ENCODE measurements at places on chromosomes 7 and 10.

GRCh38 chr7:2358968-2359527, 4.4 kb downstream of the EIF3B start:
- no peak for DNase-seq

- DNase-seq: no peak
These were observed 54.9 kb downstream of the AHCYL2 start for GRCh38 chr7:129279757-129280156.

GRCh38 chr10:111785921-111786320, 397.6 kb downstream of the GPAM start:
- no peak for DNase-seq

GRCh38 chr7:102266541-102266940, 20.1 kb upstream of the SH2B2 start:
- DNase-seq: no peak

- no peak for DNase-seq
These were observed 405.1 kb downstream of the PLXNA4 start for GRCh38 chr7:132171130-132171576.

- DNase-seq: no peak
These were observed 996 bp downstream of the ADAM12 start for GRCh38 chr10:126387041-126387921.

- DNase-seq: no peak
These were observed 61.9 kb downstream of the TEX36 start for GRCh38 chr10:125621052-125621451.

GRCh38 chr7:85162721-85163120, 24.1 kb downstream of the SEMA3D start:
- no peak for DNase-seq

- no peak for DNase-seq
These were observed 644 bp downstream of the BUD23 start for GRCh38 chr7:73683788-73684693.

DNA sequence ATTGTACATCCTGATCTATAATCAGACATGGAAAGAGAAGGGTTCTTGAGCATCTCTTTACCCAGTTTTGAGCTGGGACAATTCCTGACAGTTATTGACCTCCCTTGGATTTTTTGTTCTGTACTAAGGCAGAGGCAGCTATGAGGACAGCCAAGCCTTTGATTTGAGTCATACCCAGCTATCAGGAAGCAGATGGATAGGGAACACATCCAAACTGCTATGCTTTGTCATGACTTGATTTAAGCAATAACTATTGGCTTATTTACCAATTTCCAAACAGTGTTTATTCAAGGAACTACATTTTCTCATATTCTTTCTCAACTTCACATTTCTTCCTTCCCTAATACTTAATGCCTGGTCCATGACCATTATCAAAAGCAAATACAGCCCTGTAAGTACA, 396.4 kb upstream of the STEAP1 start:
- DNase-seq: no peak

DNA sequence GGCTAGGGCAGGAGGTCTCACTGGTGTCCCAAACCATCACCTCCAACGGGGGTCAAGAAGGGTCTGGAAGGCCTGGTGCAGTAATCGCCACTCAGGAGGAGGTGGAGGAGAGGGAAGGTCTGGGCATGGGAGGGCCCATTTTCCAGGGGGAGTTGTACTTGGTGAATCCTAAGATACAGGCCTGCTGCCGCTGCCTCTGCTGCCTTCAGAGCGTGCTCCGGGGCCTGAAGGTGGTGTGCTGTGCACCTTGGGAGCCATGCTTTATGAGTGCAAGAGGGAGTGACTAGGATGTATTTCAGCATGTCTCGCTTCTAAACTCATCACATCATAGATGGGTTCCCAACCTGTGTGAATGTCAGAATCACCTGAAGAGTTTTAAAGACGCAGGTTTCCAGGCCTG, 78.2 kb downstream of the GLRX3 start:
- DNase-seq: no peak

- DNase-seq: no peak
These were observed 426.4 kb downstream of the TYW1 start for GRCh38 chr7:67423065-67423464.

DNA sequence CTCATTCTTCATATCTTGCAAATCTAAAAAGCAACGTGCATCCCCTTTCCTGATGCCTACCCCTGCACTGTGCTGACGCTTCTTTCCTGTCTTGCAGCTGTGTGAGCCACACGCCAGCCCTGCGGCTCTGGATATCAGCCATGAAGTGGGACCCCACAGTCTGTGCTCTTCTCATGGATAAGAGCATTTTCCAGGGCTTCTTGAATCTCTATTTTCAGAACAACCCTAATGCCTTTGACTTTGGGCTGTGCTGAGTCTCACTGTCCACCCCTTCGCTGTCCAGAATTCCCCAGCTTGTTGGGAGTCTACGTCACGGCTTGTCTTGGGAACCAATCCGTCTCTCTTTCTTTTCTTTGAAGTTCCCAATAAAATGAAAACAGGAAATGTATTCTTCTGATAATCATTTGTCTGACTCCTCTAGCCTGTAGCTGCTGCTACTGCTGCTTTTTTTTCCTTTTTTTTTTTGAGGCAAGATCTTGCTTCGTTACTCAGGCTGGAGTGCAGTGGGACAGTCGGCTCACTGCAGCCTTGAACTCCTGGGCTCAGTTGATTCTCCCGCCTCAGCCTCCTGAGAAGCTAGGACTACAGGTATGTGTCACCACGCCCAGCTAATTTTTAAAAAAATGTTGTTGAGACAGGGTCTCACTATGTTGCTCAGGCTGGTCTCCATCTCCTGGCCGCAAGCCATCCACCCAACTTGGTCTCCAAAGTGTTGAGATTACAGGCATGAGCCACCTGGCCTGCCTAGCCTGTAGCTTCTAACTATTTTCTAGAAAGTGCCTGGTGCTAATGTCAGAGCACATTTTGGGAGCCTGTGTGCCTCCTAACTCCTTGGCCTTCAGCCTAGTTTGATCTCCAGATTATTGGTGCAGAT, 30.3 kb downstream of the GSTO2 start:
- DNase-seq: no peak

DNA sequence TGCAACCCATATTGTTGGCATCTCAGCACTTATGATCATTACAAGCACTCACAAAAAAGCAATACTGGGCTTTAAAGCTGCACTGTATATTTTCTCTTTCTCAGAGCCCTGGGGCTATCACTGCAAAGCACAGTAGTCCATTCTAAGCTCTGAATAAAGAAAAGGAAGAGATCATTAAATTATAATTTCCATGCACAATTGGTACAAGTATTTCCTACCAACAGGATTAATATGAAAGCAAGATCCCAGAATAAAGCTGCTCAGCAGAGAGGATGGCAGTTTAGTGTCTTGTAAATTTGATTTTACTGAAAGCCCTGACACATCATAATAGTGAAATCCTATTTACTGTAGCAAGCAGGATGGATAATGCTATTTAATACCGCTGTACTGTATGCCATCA, 205.3 kb downstream of the CHCHD3 start:
- DNase-seq: no peak

- no peak for DNase-seq
These were observed 166.0 kb downstream of the ACTR3B start for GRCh38 chr7:152925412-152926147.

GRCh38 chr10:132670546-132671227, 115.3 kb downstream of the NKX6-2 start:
- DNase-seq: no peak

- DNase-seq: no peak
These were observed 60.4 kb downstream of the INPP5F start for GRCh38 chr10:119786117-119786769.

GRCh38 chr7:16398146-16399017, 23.0 kb downstream of the CRPPA start:
- no peak for DNase-seq

- DNase-seq: no peak
These were observed 4.5 kb downstream of the CHCHD3 start for GRCh38 chr7:133077394-133077793.

- DNase-seq: no peak
These were observed 42.4 kb upstream of the DDC start for GRCh38 chr7:50607524-50608125.

DNA sequence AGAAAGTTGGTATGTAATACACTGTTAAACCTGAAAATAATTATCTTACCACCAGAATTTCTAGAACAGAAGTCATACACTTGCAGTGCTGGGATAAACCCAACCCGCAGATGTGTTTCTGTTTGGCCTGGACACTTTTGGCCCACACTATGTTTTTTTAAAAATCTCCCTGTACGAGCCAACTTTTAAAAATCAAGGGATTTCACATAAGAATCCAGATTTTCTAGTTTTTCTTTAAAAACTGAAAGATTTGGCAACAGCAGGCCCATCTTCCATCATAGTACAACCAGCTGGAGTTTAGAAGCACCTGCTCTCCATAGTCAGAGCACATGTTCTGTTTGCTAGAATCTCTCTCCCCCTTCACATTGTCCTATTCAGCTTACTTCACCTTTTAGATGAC, 74.0 kb downstream of the TLL2 start:
- DNase-seq: no peak

- DNase-seq: no peak
These were observed 246.2 kb upstream of the C7orf33 start for GRCh38 chr7:148344406-148344805.

GRCh38 chr10:91162495-91163268, 57.8 kb upstream of the PCGF5 start:
- peak; percentile 3 for DNase-seq

- no peak for DNase-seq
These were observed 1.2 kb downstream of the PTEN start for GRCh38 chr10:87864496-87865059.

- DNase-seq: no peak
These were observed 509.5 kb downstream of the DNAJB6 start for GRCh38 chr7:157846271-157846670.

- no peak for DNase-seq
These were observed 89.0 kb downstream of the AMPH start for GRCh38 chr7:38542156-38542555.

GRCh38 chr10:108791794-108792474, 1131.4 kb downstream of the XPNPEP1 start:
- DNase-seq: no peak
